ENCODE measurements at places on chromosomes 4 and X.

GRCh38 chrX:134821901-134822300 is 163.6 kb upstream of the PLAC1 start:
- DNase-seq: no peak

- no peak for DNase-seq
Measured at GRCh38 chrX:108397627-108398391, 40.4 kb downstream of the COL4A6 start.

- no peak for DNase-seq
Measured at GRCh38 chr4:40865696-40866095, 115.9 kb downstream of the NSUN7 start.

DNA sequence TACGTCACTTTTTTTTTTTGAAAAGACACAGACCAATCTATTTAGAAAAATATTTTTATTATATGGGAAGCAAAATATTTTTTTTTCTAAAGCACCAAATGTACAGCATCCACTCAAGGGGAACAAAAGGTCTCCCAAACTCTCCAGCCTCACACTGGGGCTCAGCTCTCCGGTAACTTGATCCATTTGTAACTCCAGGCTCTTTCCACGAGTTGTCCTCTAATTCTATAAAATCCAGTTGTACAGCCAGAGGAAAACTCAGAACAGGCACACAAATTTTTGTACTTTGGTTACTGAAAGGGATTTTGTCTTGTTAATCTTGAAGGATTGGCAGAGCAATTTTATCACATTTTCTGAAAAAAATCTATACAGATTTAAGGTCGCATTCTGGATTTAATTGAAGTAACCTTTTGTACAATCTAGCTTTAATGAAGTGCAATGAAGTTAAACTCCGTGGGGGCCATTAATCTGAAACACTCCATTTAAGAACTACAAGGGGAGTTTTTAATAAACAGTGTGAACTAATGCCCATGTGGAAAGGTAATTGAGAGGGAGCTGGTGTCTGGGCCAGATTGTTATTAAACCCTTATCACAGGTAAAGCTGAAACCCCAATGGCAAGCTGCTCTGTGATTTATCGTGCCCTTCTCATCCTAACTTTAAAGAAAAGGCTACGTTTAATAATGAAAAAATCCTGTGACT is 161.2 kb upstream of the FRG1 start:
- no peak for DNase-seq

GRCh38 chr4:140806163-140806562 is 50.0 kb upstream of the TBC1D9 start:
- DNase-seq: no peak

GRCh38 chrX:52556741-52557140 is 39.9 kb upstream of the XAGE1B start:
- no peak for DNase-seq
